ENCODE measurements at places on chromosomes 2 and 18. TPM values are rescaled to one million over a fixed set of nuclear protein-coding genes. Genes with fewer than 3 reads are reported as not detected.

The LAMA1 gene
- polyA plus RNA-seq, result not detected

The FSHR gene
- not detected for polyA plus RNA-seq

The SP140L gene
- polyA plus RNA-seq, result 22.4 TPM

The SATB2 gene
- not detected for polyA plus RNA-seq

The EVX2 gene
- not detected for polyA plus RNA-seq

The PELI1 gene
- 33.4 TPM for polyA plus RNA-seq

The BOD1L2 gene
- not detected for polyA plus RNA-seq

The POTEE gene
- polyA plus RNA-seq, result 0.11 TPM

The MARCO gene
- not detected for polyA plus RNA-seq

The RAB6C gene
- polyA plus RNA-seq, result not detected

The CXCR4 gene
- polyA plus RNA-seq, result 682 TPM

The LYPD6 gene
- polyA plus RNA-seq, result not detected

The CD8B gene
- polyA plus RNA-seq, result 3.5 TPM

The ZEB2 gene
- not detected for polyA plus RNA-seq

The RGPD4 gene
- polyA plus RNA-seq, result not detected

The C1QL2 gene
- polyA plus RNA-seq, result not detected

The PSMD14 gene
- polyA plus RNA-seq, result 64.9 TPM

The STARD6 gene
- 0.55 TPM for polyA plus RNA-seq

The GREB1 gene
- polyA plus RNA-seq, result 0.11 TPM

The IL36G gene
- polyA plus RNA-seq, result not detected

The ACTR1B gene
- polyA plus RNA-seq, result 21.7 TPM

The SOWAHC gene
- 1.5 TPM for polyA plus RNA-seq
